KBM-7 (cell line): ENCODE measurements at places on chromosomes 7 and 10.

DNA sequence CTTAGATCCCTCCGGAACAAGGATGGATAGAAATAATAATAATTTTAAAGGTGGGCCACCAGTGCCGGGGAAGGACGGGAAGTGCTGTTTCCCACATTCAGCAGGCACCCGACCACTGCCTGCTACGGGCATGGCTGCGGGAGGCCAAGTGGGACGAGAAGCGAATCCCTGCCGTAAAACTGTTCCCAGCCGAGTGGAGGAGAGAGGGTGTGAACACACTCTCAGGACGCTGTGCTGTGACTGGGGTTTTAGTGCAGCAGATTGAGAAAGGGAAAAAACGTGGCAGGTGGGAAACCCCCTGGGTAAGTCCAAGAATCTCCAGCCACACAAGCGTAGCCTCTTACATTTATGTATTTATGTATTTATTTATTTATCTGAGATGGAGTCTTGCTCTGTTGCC is 158.8 kb downstream of the DNAJB6 start:
- DNase-seq: no peak

DNA sequence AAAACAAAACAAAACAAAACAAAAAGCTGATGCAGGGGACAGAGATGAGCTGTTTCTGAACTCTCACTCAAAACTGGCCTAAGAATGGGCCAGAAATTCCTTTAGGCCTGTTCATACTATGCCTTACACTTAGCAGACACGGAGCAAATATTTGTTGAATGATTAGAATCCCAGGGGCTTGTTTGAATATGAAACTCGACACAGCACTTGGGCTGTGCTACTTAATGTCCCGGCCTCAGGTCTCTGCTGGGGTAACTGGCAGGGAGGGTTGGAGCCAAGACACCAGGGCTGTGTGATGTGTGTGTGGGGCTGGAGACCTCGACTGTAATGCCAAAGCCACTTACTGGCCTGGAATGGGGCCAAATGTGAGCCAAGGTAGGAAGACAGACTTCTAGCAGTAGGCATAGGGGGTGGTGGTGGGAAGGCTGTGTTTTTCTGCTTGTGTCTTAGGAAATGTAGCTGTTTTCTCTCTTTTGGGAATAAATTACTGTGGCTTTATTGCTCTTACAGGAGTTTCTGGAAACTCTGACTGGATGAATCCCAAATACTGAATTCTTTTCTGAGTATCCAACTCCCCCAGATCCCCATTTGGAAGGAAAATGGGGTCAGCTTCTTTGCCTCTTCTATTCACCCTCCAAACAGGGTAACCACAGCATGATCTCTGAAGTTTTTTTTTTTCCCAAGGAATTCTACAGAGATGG is 66.7 kb downstream of the EMX2 start:
- no peak for DNase-seq

GRCh38 chr7:157358041-157358752 is 21.4 kb downstream of the DNAJB6 start:
- DNase-seq: no peak

DNA sequence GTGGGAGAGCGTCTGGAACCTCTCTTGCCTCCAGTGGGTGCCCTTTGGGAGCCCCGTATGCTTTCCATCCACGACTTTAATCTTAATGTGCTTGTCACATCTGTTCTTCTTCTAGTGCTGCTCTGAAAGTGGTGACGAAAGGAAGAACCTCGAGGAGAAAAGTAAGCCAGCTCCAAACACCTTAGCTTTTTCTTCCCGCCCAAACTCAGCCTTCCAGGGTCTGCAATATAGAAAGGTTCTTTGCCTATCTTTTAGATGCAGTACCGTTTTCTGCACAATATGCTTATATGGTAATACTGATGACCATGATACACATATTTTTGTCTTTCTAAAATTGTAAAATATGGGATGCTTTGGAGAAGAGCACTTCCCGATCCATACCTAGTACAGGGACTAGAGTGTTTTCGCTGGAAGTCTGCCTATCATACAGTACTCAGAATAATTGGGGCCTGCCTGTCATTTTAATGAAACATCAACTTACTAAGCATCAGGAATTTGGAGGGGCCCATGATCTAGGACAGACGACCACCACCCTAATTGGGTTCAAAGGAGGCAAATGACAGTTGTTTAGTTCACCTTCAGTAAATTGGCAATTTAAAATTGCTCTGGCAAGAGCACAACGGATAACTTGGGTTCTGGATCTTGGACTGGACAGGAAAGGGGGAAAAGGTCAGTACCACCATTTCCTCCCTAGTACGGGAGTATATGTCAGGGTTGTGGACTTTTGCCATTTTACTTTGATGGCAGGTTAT is 884 bp downstream of the RINT1 start:
- DNase-seq: no peak

GRCh38 chr7:70867513-70867912 is 264.4 kb upstream of the GALNT17 start:
- no peak for DNase-seq

- no peak for DNase-seq
These were observed 646.0 kb downstream of the PARD3 start for GRCh38 chr10:34169131-34169530.

DNA sequence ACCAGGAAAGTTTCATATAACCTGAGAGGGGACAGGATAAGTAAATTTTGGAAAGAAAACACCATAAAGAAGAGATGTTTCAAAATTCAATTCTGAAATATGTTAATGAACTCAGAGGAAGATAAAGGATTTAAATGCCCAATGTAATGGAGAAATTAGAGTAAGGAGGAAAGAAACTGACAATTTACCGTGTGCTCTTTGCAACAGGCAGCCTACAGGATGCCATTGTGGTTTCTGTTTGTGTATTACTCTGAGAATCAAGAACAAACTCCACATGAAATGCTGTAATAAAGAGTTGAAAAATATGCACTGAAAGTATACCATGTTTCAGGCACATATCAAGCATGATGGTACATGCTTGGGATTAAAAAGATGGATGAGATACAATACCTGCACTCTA is 44.8 kb upstream of the GLCCI1 start:
- DNase-seq: no peak

- no peak for DNase-seq
These were observed 2.7 kb downstream of the CHST15 start for GRCh38 chr10:124090601-124091209.

- DNase-seq: no peak
These were observed 5.9 kb upstream of the LGI1 start for GRCh38 chr10:93751832-93752231.

GRCh38 chr10:26624006-26624405 is 73.5 kb upstream of the PDSS1 start:
- DNase-seq: no peak

- no peak for DNase-seq
These were observed 84.8 kb upstream of the PHF14 start for GRCh38 chr7:10888861-10889260.

GRCh38 chr10:131929122-131929845 is 28.5 kb downstream of the PPP2R2D start:
- DNase-seq: no peak

- DNase-seq: no peak
These were observed 662 bp upstream of the PPIF start for GRCh38 chr10:79346388-79347225.

DNA sequence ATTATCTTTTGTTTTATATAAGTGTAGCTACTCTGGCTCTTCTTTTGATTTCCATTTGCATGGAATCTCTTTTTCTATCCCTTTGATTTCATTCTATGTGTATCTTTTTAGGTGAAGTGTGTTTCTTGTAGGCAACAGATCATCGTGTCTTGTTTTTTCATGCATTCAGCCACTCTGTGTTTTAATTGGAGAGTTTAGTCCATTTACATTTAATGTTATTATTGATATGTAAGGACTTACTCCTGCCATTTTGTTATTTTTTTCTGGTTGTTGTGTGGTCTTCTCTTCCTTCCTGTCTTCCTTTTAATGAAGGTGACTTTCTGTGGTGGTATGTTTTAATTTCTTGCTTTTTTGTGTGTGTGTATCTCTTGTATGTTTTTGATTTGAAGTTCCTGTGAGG is 81.6 kb downstream of the BBS9 start:
- no peak for DNase-seq

DNA sequence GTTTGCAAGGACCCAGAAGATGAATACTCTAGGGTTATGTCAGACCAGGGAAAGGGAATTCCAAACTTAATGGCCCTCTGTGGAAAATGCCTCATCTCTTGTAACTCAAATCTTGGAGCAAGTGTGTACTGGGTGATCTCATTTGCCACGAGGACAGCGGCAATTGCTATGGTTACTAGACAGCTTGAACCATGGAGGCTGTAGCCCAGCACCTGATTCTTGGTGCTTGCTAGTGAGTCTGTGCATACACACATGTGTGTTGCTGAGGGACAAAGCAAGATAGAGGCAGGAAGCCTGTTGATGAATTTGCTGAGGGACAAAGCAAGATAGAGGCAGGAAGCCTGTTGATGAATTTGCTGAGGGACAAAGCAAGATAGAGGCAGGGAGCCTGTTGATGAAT is 58.6 kb upstream of the FEZF1 start:
- no peak for DNase-seq

DNA sequence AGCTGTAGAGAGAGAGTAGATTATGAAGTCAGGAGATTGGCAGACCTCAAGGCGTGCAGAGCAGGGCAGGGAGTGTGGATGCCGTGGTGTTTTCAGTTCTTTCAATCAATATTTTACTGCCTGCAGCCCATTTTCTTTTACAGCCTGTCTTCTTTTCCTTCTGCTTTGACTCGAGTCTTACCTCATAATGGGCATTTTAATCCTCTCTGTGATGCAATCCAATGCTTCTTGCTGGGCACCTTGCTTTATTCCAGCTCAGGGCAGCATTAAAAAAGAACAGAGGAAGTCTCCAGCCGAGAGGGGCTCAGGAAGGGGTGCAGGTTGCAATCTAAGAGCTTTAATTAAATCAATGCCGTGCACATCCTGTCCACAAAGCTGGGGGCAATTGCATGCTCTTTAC is 839.0 kb downstream of the LRMDA start:
- DNase-seq: no peak

GRCh38 chr10:5915451-5915850 is 25.4 kb downstream of the FBH1 start:
- DNase-seq: no peak

GRCh38 chr10:4103603-4104002 is 318.6 kb upstream of the KLF6 start:
- no peak for DNase-seq

DNA sequence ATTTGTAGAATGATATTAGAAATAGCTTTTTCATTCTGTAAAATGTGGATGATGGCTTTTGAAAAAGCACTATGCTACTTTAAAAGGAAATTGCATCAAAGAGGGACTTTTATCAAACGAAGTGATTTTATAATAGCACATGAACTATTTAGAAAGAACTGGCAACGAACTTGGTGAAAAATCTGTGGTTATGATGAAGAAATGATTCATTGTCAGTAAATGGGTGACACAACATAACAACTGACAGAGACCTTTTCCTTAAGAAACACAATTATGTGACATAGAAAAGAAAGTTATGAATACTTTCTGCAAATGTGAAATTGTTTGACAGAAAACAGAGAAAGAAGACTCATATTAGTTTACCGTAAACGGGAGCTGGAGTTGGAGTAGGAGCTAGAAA is 60.7 kb upstream of the LAMB4 start:
- no peak for DNase-seq

DNA sequence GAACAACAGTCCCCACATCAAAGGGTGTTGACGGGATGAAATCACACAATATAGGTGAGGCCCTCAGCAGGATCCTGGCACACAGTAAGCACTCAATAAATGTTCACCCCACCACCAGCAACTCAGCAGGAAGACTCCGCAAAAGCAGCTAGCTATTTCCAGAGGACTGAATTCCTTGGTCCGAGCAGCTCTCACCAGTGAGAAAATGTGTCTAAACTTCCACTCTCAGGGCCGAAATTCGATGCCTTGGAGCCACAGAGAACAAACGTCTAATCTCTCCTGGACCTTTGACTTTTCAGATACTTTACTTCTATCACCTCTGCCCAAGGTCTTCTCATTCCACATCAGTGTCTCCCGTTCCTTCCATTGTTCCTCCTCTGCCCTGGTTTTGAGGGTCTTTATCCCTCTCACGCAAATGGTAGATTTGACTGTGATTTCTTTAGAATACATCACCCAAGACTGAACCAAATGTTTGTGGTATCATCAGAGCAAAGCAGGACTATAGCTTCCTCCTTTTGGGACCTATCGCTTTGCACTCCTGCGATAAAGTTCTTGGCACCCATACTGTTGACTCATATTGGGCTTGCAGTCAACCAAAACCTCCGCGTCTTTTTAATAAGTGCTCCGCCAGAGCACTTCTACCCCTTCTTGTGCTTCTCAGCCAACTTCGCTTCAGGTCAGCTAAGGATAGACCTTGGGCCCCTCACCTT is 903 bp upstream of the NT5C2 start:
- DNase-seq: no peak

GRCh38 chr7:104931181-104931781 is 82.7 kb upstream of the KMT2E start:
- no peak for DNase-seq

DNA sequence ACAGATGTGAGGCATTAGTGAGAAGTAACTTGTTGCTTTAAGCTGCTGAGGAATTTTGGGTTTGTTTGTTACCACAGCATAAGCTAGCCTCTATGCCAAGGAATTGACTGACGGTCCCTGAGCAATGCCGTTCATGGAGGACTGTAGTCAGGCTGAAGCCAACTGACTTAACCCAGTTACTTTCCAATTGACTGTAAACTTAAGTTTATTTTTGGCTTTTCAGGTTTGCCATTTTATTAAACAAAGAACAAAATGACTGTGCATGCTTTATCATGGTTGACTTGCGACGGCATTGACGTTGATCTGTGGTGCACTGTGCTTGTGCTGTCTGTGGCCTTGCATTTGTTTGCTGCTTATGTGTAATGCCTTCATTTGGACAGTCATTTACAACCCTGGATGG is 53.5 kb downstream of the DNAJB9 start:
- DNase-seq: no peak

- DNase-seq: no peak
These were observed 112.4 kb downstream of the ELMO1 start for GRCh38 chr7:37336259-37336658.

DNA sequence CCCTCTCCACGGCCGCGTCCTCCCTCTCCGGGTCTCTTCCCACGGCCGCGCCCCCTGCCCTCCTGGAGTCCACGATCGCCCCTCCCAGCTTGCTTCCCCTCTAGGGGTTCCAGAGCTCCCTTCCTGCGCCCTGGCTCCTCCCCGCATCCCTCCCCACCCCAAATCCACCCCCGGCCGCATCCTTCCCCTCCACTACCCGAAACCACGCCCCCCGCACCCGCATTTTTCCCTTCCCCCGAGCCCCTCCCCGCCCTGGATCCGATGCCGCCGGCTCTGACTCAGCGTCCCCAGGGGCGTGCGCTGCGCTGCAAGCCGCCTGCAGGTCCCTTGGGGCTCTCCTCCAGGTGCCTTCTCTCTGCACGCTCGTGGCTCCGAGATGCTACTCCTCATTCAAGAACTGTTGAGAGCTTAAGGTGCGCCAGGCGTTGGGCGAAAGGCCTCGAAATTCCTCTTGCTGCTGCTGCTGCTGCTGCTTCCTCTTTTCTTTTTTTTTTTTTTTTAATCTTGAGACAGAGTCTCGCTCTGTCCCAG is 372 bp upstream of the TMEM130 start:
- DNase-seq: peak; percentile 70
